ENCODE measurements at places on chromosomes 5 and 9.

- H3K4me3 ChIP-seq: peak overlapping the region; percentile 85
- H3K36me3 ChIP-seq: no peaks in the 10 kb centered on the region
- peaks cover 52% of the 10 kb centered on the region for H3K4me1 ChIP-seq
- no peaks in the 10 kb centered on the region for H3K27me3 ChIP-seq
Observed at GRCh38 chr5:150778088-150778516, 455 bp upstream of the SMIM3 start.

DNA sequence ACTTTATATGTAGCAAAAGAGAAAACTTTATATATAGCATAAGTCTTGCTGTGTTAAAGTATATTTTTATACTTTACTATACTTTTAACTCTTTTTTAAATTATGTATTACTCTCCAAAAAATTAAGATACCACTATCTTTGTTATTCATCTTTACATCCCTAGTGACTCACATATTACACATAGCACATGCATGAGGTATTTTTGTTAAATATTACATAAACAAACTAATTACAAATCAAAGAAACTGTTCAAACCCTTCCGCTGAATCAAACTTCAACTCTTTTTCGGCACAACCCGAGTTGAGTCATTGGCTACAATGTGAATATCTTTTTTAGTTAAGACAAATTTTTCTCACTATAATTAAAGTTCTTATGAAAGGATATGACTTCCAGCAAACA, 32.1 kb downstream of the NADK2 start:
- no peaks in the 10 kb centered on the region for H3K27me3 ChIP-seq
- DNase-seq: no peak
- H3K36me3 ChIP-seq: no peaks in the 10 kb centered on the region

GRCh38 chr5:110707260-110707844, 19.1 kb downstream of the TMEM232 start:
- H3K27ac ChIP-seq: no peak overlapping the region
- H3K4me3 ChIP-seq: no peak overlapping the region
- DNase-seq: no peak
- no peaks in the 10 kb centered on the region for H3K27me3 ChIP-seq
- H3K4me1 ChIP-seq: no peaks in the 10 kb centered on the region

DNA sequence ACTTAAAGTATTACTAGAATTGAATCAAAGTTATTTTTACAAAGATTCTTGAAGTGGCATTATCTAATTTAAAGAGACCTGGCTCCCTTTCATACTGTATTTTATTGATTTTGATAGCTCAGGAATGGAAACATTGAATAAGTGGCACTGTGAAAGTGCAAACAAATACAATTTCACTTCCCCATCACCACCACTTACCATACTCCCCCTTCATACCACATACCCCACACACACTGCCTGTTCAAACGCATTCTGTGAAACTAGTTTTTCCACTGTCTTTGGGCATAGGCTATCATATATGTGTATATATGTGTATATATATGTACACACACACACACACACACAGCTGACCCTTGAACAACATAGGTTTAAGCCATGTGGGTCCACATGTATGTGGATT, 62.1 kb upstream of the ATG10 start:
- DNase-seq: no peak
- H3K4me3 ChIP-seq: no peak overlapping the region
- no peaks in the 10 kb centered on the region for H3K36me3 ChIP-seq
- H3K27ac ChIP-seq: no peak overlapping the region
- H3K4me1 ChIP-seq: no peaks in the 10 kb centered on the region
- H3K27me3 ChIP-seq: no peaks in the 10 kb centered on the region

GRCh38 chr5:37005252-37005651, 128.7 kb downstream of the NIPBL start:
- H3K4me3 ChIP-seq: no peak overlapping the region
- no peaks in the 10 kb centered on the region for H3K27me3 ChIP-seq
- no peaks in the 10 kb centered on the region for H3K4me1 ChIP-seq
- no peak overlapping the region for H3K27ac ChIP-seq
- no peak for DNase-seq

GRCh38 chr5:15837551-15838289, 337.7 kb downstream of the FBXL7 start:
- no peaks in the 10 kb centered on the region for H3K4me1 ChIP-seq
- H3K27ac ChIP-seq: no peak overlapping the region
- no peak overlapping the region for H3K4me3 ChIP-seq
- H3K27me3 ChIP-seq: no peaks in the 10 kb centered on the region
- no peak for DNase-seq
- H3K36me3 ChIP-seq: no peaks in the 10 kb centered on the region

- H3K27ac ChIP-seq: no peak overlapping the region
- no peaks in the 10 kb centered on the region for H3K36me3 ChIP-seq
- H3K4me3 ChIP-seq: no peak overlapping the region
- H3K4me1 ChIP-seq: no peaks in the 10 kb centered on the region
- no peak for DNase-seq
- no peaks in the 10 kb centered on the region for H3K27me3 ChIP-seq
Observed at GRCh38 chr5:155943516-155944407, 383.2 kb upstream of the SGCD start.

GRCh38 chr5:72063219-72063819, 44.0 kb upstream of the MAP1B start:
- H3K4me3 ChIP-seq: no peak overlapping the region
- DNase-seq: no peak

DNA sequence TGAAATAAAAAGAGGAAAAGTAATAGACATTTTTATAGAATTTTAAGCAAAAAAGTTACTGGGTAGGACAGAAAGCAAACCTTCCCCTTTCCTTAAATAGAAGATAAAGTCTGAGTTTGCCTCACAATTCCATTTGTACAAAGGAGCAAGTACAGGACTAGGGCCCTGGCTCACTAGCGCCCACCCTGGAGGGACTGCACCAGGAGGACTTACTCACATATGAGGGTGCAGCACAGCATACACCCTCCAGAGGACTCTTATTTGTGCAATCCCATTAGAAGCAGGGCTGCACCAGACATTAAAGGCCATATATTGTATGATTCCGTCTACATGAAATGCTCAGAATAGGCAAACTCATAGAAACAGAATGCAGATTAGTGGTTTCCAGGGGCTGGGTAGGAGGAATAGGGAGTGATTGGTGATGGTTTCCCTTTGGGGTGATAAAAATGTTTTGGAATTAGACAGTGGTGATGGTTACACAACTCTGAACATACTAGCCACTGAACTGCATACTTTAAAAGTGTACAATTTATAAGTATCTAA, 4.5 kb downstream of the REEP5 start:
- H3K4me1 ChIP-seq: peaks cover 13% of the 10 kb centered on the region
- no peak overlapping the region for H3K27ac ChIP-seq
- DNase-seq: no peak
- H3K4me3 ChIP-seq: no peak overlapping the region

DNA sequence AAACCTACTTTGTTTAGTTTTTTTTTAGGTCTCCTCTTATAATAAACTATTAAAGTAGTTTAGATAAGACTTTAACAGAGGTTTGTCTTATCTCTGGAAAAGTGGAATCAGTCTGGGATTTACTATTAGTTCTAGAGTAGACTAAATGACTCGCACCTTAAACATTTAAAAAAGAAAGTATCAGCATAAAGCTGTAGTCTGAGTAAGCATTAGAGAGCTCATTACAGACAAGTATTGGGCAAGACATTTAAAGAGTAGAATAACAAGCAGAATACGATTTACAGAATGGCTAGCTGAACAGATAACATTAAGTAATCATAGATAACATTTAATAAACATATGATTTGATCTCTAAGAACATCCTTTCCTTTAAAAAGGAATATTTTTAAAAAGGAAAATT, 226.0 kb upstream of the DMAC1 start:
- no peaks in the 10 kb centered on the region for H3K4me1 ChIP-seq
- no peak overlapping the region for H3K4me3 ChIP-seq
- H3K36me3 ChIP-seq: no peaks in the 10 kb centered on the region
- H3K27me3 ChIP-seq: no peaks in the 10 kb centered on the region
- DNase-seq: no peak

- H3K36me3 ChIP-seq: no peaks in the 10 kb centered on the region
- H3K27ac ChIP-seq: no peak overlapping the region
- no peaks in the 10 kb centered on the region for H3K27me3 ChIP-seq
- DNase-seq: no peak
Observed at GRCh38 chr9:135802876-135803419, 101.0 kb downstream of the KCNT1 start.

GRCh38 chr5:35285011-35285410, 54.7 kb upstream of the PRLR start:
- DNase-seq: no peak
- no peaks in the 10 kb centered on the region for H3K27me3 ChIP-seq
- H3K27ac ChIP-seq: no peak overlapping the region
- no peaks in the 10 kb centered on the region for H3K36me3 ChIP-seq

- peaks cover 34% of the 10 kb centered on the region for H3K4me1 ChIP-seq
- H3K4me3 ChIP-seq: no peak overlapping the region
- no peak for DNase-seq
- no peaks in the 10 kb centered on the region for H3K27me3 ChIP-seq
- no peak overlapping the region for H3K27ac ChIP-seq
Observed at GRCh38 chr9:137452006-137452760, 7.0 kb downstream of the NSMF start.

DNA sequence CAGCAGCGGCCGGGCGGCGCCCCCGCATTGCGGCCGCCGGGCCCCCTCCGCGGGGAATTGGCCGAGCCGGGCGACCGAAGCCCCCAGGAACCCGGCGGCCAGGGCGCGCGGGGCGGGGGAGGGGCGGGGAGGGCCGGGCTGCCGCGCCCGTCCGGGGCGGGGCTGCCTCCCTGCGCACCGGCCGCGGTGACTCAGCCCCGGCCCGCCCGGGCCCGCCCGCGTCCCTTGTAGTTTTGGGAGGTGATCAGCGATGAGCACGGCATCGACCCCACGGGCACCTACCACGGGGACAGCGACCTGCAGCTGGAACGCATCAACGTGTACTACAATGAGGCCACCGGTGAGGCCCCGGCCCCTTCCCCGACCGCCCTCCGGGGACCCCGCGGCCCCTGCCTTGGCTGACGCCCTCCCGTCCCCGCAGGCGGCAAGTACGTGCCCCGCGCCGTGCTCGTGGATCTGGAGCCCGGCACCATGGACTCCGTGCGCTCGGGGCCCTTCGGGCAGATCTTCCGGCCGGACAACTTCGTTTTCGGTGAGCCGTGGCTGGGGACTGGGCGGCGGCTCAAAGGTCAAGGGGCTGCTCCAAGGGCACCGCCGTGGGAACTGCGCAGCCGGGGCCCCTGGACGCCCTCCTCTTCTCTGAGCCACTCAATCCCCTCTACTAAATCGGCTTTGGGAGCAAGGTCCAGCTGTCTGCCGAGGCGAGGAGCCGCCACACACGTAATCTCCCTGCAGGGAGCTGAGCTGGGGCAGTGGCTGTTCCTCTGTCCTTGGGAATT, 592 bp downstream of the TUBB4B start:
- H3K27me3 ChIP-seq: no peaks in the 10 kb centered on the region
- peaks cover 11% of the 10 kb centered on the region for H3K36me3 ChIP-seq
- DNase-seq: no peak
- peak overlapping the region; percentile 96 for H3K4me3 ChIP-seq

GRCh38 chr9:23557689-23558088, 268.4 kb downstream of the ELAVL2 start:
- H3K4me1 ChIP-seq: no peaks in the 10 kb centered on the region
- no peak overlapping the region for H3K4me3 ChIP-seq
- DNase-seq: no peak
- no peaks in the 10 kb centered on the region for H3K27me3 ChIP-seq

DNA sequence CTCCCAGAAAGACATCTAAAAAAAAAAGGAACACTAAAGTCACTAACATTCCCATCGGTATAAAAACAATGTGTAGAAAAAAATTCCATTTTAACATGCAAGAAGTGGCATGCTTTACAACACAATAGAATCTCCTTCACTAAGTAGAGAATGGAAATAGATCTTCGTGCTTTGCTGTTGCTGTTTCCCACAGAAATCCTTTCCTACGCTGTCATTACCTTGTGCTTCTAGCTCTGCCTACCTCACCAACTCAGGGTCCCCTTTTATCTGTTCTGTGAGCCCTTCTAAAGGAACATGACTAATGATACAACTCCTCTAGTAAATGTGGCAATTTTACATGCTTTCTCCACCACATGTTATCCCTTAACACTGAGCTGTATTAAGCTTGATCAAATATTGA, 202.9 kb downstream of the MCTP1 start:
- DNase-seq: no peak
- no peaks in the 10 kb centered on the region for H3K36me3 ChIP-seq
- H3K4me3 ChIP-seq: no peak overlapping the region
- H3K27ac ChIP-seq: no peak overlapping the region

DNA sequence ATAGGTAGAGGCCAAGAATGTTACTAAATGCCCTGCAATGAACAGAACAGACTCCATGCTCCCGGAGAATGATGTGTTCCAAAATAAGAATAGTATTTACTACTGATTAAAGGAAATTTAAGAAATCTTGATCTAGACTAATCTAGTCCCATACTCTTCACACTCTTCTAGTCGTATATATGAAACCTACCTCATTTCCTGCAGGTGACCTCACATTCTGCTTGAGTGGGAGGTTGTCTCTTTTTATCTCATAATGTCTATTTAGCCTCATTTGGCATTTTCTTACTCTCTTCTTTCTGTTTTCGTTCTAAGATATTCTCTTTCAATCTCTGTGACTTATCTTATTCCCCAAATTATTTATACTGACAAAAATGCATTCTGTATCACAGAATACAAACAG, 9.2 kb upstream of the SHOC1 start:
- no peak for DNase-seq
- no peaks in the 10 kb centered on the region for H3K27me3 ChIP-seq
- H3K27ac ChIP-seq: no peak overlapping the region

DNA sequence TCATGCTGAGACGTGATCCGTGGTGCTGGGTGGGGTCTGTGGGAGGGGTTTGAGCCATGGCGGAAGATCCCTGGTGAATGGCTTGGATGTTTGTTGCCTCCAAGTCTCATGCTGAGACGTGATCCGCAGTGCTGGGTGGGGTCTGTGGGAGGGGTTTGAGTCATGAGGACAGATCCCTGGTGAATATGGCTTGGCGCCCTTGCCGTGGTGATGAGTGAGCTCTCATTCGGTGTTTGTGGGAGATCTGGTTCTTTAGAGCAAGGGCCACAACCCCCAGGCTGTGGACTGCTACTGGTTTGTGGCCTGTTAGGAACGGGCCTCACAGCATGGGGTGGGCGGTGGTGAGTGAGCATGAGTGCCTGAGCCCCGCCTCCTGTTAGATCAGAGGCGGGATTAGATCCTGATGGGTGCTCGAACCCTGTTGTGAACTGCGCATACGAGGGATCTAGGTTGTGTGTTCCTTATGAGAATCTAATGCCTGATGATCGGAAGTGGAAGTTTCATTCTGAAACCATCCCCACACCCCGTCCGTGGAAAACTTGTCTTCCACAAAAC, 31.2 kb downstream of the NKD2 start:
- no peaks in the 10 kb centered on the region for H3K4me1 ChIP-seq
- DNase-seq: no peak
- H3K4me3 ChIP-seq: no peak overlapping the region
- no peaks in the 10 kb centered on the region for H3K27me3 ChIP-seq
- H3K36me3 ChIP-seq: no peaks in the 10 kb centered on the region

- peaks cover 9% of the 10 kb centered on the region for H3K4me1 ChIP-seq
- no peaks in the 10 kb centered on the region for H3K27me3 ChIP-seq
- H3K27ac ChIP-seq: 0 out of 2 replicates have a peak overlapping the region, but pooled peaks have one; percentile 9
- H3K36me3 ChIP-seq: no peaks in the 10 kb centered on the region
Observed at GRCh38 chr9:132214027-132214622, 52.3 kb downstream of the NTNG2 start.

- no peaks in the 10 kb centered on the region for H3K36me3 ChIP-seq
- peaks cover 9% of the 10 kb centered on the region for H3K27me3 ChIP-seq
Observed at GRCh38 chr5:1564182-1564748, 40.5 kb upstream of the LPCAT1 start.

GRCh38 chr9:33355933-33356332, 46.4 kb downstream of the AQP7 start:
- H3K4me3 ChIP-seq: no peak overlapping the region
- no peaks in the 10 kb centered on the region for H3K27me3 ChIP-seq
- H3K36me3 ChIP-seq: peaks cover 5% of the 10 kb centered on the region
- no peaks in the 10 kb centered on the region for H3K4me1 ChIP-seq
- no peak overlapping the region for H3K27ac ChIP-seq
- DNase-seq: no peak

Data from HCT116 (cell line).